Activated CD8-positive, alpha-beta T cell treated with anti-CD3 and anti-CD28 coated beads for 36 hours (primary cell): ENCODE measurements at places on chromosomes 16 and 17. TPM values are rescaled to one million over a fixed set of nuclear protein-coding genes. Genes with fewer than 3 reads are reported as not detected.

DNA sequence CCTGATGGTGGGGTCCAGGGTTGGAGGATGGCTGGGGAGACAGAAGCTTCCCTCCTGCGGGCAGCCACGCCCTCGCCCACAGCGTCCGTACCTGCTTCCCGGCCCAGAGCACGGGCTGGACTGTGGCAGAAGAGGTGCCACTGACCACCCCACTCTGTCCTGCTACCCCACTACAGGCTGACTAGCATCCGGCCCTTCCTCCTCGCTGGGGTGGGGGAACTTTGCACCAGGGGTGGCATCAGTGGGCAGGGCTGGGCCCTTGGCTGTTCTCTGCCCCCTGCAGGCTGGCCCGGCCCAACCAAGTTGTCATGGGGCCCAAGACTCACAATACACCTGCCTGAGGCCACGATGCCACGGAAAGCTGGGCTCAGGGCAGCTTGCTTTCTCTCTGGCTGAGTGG is 73.0 kb downstream of the KLHDC4 start:
- DNase-seq: no peak

The TTYH2 gene
- total RNA-seq: 4.9 TPM

DNA sequence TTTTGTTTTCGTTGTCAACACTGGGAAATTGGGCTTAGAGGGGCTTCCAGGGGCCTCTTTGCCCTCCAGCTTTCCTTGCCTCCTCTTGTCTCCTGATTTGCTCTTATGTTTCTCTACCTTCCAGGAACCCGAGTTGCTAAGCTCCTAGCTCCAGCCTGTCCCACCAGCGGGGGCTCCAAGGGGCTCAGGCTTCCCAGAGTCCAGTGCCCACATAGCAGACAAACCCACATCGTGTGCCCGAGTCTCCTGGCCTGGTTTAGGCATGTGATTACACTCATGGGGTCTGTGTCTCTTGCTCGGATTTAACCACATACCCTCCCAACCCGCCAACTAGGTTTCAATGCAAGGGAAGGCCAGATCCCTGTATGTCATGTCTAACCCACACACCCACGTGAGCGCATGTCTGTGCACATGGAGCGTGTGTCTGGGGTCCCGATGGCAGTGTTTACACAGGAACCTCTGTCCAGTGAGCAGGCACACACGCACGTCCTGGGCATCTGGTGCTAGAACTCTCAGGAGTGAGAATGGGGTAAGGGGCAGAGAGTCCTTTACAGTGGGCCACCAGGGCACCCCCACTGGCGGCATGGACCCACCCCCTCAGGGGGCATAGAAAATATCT is 76.1 kb upstream of the MED9 start:
- DNase-seq: no peak

DNA sequence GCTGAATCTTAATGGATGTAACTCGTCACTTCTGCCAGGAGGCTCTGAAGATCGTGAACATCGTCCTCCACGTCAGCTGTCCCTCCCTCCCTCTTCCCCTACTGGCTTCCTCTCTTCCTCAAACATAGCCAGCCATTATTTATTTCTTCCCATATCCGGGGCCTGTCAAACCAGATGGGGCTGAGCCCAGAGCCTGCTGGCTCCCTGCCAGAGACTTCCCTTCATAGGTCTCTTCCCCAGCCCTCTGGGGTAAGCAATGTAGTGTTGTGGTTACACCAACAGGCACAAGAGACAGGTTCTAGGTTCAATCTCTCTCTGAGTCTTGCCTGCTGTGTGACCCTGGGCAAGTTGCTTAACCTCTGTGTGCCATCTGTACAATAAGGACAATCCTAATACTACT is 40.1 kb upstream of the ZFP90 start:
- no peak for DNase-seq

The C17orf67 gene
- total RNA-seq: 2.3 TPM

DNA sequence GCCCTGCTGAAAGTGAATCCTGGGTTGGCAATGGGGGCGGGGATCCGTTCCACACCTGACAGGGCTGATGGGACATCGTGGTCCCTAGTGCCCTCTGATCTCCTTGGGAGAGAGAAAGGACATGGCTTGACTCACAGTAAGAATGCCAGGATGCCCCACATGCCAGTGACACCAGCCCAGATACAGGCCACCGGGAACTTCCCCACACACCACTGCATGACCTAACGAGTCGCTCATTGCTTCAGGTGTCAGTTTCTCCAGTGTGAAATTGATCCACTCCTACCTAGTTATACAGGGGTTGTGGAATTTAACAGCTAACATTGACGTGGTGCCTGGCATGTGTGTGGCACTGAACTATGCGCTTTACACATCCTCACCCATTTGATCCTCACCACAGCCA is 7.5 kb downstream of the CD300LG start:
- DNase-seq: no peak

- DNase-seq: peak; percentile 87
Measured at GRCh38 chr17:82126556-82127314, 28.7 kb upstream of the FASN start.

DNA sequence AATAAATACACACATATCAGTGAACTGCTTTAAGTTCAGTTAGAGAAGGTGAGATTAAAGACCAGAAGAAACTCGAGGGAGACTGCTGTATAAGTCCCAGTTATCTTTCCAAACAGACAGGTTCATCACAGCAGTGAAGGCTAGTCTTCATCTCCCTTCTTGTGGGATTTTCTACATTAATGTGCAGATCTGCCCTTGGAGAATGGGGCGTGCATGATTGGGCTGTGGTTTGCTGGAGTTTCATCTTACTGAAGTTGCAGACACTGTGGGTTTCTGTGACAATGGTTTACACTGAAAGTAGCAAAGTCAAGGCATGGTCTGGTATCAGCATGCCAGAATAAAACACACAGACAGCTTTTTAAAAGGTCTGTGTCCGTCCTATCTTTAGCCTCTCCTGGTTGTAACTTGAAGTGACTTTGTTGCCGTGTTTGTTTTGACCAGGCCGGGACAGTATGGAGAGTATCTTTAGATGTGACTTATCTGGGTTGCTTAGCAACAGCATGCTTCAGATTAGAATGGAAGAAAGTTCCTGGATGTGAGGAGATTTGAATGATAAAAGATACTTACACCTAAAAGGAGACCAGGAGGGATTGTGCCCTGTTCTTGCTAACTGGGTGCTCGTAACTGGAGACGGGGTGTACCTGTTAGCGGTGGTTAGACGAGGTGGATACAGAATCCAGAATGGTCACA is 16.1 kb downstream of the NAA60 start:
- peak; percentile 60 for DNase-seq

DNA sequence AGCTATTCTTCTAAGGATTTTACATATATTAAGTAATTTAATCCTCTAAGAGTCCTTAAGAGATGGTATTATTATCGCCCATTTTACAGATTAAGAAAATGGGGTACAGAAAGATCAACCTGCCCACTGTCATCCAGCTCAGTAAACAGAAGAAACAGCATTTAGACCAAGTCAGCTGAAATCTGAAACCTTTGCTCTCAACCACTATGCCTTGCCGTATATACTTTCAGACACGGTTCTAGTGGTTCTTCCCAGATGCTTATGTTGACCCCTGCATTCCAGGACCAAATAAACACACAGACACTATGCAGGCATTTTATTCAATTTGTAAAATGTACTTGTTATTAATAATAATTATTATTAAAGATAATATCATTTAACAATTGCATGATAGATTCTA is 854.8 kb downstream of the KCNJ2 start:
- no peak for DNase-seq

The PRDM7 gene
- total RNA-seq: not detected

GRCh38 chr16:2897110-2897509 is 14.1 kb downstream of the FLYWCH2 start:
- DNase-seq: no peak

The RND2 gene
- not detected for total RNA-seq

DNA sequence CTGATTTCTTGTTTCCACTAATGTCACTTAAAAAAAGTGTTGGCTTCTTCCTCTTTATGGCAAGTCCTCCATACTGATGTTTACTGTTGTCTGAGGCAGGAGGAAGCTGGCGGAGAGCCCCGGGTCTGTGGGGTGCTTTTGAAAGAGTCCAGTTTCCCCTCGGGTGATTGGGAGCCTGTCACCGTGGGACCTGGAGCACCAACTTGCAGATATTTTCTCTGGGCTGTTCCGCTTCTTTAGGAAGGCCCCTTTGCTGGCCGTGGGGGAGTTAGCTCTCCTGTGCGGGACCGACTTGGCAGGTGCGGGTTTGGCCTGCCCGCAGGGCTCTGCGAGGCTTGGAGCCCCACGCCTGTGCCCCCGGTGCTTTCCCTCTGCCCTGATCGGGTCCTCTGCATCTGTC is 3.1 kb downstream of the BANP start:
- DNase-seq: no peak

DNA sequence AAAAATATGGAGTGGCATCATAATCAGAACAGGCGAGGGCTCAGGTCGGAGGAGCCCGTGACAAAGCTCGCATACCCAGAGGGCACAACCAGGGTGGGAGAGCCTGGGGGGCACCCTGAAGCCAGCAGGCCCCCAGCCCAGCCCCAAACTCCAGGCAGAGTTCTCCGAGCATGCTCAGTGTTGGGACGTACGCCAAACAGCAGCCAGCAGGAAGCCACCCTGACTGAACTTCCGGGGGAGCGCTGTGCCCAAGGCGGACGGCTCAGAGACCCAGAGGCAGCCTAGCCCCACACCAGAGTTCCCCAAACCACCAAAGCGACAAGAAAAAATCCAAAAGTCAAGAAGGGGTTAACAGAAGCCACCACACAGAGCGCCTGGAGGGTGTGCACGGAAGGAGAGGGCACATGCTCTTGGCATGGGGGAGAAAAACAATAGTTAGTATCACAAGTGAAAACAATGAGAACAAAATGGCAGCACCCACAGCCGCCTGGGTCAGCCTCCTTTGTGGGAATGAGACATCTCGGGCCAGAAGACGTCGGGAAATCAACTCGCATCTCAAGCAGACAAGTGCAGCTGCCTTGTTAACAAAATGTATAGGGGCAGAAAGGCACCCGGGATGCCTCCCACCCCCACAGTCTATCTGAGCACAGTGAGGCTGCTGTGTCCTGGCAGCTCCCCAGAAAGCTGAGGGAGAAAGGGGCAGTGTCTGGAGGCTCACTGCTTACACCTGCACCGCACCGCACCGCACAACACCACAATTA is 11.9 kb downstream of the EXOC7 start:
- DNase-seq: peak; percentile 26

The KLHL36 gene
- 41.0 TPM for total RNA-seq

GRCh38 chr17:73532421-73532901 is 111.8 kb downstream of the SDK2 start:
- no peak for DNase-seq

DNA sequence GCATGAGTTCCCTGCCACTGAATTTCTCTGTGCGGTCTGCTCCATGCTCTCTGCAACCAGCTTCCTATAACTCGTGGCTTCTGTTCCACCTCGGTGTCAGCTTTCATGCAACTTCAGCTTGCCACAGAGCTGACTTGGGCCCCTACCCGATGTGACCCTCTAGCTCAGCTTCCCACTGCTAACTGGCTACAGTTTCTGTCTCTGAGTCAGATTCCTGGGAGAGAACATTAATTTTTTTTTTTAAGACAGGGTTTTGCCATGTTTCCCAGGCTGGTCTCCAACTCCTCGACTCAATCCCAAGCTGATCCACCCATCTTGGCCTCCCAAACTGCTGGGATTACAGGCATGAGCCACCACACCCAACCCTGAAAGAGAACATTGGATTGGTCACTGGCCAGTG is 35.5 kb upstream of the PSMD7 start:
- no peak for DNase-seq

GRCh38 chr16:82522026-82522425 is 104.7 kb upstream of the CDH13 start:
- DNase-seq: no peak

The PER1 gene
- total RNA-seq: 123 TPM

DNA sequence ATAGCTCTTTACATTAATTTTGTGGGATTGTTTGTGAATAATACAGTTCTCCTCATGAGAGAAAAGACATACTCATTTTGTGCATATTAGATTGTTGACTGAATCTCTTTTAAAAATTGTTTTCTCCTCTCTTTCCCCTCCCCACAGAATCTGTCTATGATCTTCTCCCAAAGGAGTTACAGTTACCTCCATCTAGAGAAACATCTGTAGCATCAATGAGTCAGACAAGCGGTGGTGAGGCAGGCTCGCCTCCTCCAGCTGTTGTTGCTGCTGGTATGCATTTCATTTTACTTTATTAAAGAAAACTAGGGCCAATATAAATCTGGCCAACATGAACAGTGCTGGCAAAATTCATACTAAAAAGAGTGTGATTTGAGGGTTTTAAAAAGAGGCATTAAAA is 60.5 kb downstream of the NFAT5 start:
- no peak for DNase-seq

- peak; percentile 80 for DNase-seq
Measured at GRCh38 chr17:78665952-78666920, 89.0 kb upstream of the DNAH17 start.

DNA sequence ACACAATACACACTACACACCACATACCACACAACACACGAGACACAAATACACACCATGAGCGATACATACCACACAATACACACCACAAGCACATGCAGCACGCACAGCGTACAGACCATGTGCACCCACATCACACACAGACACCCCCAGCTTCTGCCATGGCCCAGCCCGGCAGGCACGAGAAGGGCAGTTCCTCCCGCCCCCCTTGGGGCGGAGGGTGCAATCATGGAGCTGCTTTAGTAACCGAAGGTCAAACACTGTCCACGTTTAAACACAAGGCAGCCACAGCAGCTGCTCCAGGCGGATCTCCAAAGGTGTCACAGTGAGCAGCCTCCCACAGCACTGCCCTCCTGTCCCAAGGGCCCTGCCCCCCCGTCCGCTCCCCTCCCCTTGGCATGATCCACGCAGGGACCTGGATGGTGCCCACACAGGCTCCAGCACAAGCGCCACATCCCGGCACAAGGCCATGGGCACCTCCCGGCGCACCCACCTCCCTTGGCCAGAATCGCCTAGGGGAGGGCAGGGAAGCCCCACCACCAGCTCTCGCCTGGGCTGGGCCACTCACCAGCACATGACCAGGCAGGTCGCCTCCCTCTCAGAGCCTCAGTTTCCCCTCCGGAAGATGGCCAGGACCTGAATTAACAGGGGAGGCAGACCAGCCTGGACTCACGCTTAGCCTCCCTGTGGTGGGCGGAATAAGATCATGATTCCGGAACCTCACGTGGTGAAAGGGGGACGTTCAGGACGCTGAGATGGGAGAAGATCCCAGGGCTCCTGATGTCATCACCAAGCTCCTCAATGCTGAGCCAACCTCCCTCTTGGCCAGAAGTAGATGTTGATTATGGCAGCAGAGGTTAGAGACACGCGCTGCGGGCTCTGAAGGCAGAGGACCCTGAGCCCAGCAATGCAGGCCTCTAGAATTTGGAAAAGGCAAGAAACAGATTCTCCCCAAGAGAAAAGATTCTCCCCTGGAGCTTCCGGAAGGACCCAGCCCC is 32.6 kb upstream of the ZNF469 start:
- no peak for DNase-seq

- DNase-seq: no peak
Measured at GRCh38 chr16:56616608-56617211, 8.3 kb downstream of the MT2A start.

The TMIGD1 gene
- not detected for total RNA-seq
